ENCODE measurements at places on chromosomes 3 and 15.

GRCh38 chr3:138066383-138066782 lies 49.0 kb downstream of the DZIP1L start:
- DNase-seq: no peak

- no peak for DNase-seq
Observed at GRCh38 chr15:80259942-80260510, 8.0 kb upstream of the CTXND1 start.

- no peak for DNase-seq
Observed at GRCh38 chr3:175150812-175151401, 291.8 kb downstream of the NAALADL2 start.

- no peak for DNase-seq
Observed at GRCh38 chr3:195096053-195096452, 174.9 kb downstream of the XXYLT1 start.

DNA sequence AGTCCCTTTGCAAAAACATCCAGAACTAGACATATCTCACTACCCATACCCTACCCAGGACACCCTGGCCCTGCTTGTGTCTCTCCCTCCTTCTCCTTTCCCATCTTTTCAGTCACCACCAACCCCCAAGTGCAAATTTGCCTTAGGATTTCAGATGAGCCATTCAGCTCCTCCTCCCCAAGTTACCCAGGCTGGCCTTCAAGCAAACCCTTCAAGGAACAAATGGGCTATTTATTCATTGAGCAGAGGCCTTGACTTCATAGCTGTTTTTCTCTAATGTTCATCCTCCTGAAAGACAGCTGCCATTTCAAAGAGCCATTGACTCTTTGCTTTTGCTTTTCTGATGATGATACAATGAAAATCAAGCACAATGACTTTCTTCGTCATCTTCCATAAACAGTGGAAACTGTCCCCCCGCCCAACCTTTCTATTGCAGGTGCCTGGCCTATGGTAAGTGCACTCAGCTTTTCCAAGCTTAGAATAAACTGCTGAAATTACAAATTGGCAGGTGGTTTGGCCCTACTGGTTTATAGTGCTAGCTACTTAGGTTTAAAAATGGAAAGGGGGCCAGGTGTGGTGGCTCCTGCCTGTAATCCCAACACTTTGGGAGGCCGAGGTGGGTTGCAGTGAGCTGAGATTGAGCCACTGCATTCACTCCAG lies 26.1 kb upstream of the KLHL6 start:
- no peak for DNase-seq

DNA sequence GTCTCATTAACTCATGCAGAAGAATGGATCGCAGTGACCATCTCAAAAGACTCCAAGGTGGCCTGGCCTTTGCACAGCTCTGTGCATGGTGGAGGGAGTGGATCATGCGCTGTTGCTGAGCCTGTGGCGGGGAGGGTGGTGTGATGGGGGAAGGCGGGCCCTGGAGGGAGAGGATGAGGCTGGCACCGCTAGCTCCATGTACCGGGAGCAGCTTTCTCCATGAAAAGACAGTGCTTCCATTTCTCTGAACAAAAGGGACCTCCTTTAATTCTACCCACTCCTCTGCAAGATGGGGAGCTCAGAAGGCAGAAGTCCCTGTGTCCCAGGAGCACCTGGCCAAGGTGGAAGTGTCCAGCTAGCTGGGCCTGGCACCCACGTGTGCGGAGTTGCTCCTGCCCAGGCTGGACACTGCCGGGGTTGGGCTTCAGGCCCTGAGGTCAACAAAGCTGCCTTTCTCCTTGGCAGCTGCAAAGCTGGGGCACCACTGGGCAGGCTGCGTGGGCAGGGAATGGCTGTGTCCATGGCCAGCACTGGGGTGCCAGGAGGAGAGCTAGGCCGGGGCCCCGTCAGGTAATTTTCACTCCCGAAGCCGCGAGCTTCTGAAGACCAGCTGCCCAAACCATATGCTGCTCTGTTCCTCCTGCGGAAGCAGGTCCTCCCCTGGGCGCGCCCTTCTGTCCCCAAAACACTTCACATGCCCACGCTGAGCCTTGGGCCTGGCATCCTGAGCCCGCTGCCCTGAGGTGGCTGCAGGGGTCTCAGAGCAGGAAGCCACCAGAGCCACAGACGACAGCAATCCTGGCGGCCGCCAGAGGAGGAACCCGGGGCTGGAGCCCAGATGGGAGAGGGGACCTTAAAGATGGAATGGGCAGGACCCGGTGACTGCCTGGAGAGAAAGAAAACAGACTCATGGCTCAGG lies 6.4 kb downstream of the MAP6D1 start:
- no peak for DNase-seq

DNA sequence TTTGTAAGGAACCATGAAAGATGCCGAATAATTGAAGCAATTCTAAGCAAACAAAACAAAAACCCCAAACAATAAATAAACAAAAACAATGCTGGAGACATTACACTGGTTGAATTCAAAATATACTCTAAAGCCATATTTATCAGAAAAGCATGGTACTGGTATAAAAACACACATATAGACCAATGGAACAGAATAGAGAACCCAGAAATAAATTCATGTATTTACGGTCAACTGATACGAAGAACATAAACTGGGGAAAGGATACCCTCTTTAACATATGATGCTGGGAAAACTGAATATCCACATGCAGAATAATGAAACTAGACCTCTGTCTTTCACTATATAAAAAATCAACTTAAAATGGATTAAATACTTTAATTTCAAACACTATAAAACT lies 214.3 kb upstream of the PDZRN3 start:
- no peak for DNase-seq

DNA sequence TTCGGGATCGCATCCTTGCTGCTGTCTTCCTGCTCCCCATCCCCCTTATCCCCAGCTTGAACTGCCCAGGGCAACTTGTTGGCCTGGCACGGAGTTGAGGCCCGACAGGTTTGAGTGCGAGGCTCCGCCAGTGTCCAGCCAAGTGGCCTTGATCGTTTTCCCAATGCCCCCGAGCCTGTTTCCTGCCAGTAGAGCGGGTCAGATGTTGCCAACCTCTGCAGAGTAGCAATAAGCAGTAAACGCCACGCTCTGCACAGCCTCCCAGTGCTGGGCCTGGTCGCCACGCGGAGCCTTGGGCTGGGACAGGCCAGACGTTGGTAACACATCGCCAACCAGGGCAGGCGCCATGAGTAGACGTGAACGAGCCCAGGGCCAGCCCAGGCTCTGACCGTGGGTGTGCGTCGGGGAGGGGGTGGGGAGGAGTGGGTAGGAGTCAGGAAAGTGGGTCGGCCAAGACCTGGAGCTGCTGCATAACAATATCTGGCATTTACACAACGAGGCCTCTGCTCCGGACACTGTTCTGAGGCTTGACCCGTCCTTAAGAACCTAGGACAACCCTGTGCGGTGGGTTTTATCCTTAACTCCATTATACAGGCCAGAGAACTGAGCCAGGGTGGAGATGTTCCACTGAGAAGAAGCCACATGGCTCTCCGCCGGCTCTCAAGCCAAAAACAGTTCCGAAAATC lies 444 bp upstream of the ABHD14A start:
- no peak for DNase-seq

DNA sequence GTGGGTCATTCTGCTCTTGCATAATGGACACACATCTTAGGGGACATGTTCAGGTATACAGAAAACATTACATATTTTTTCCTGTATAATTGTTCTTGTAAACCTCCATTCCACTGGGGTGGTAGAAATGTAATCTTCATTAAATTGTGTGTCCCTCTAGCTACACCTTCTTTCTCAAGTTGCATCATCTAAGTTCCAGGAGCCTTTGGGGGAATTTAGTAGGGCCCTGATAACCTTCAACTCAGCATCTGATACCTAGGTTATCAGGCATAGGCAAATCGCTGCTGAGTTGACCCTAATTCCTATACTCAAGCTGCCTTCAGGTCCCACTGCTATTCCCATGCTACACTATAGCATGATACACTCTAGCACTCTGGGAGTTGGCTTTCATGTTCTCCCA lies 19.1 kb upstream of the CLASP2 start:
- DNase-seq: no peak

DNA sequence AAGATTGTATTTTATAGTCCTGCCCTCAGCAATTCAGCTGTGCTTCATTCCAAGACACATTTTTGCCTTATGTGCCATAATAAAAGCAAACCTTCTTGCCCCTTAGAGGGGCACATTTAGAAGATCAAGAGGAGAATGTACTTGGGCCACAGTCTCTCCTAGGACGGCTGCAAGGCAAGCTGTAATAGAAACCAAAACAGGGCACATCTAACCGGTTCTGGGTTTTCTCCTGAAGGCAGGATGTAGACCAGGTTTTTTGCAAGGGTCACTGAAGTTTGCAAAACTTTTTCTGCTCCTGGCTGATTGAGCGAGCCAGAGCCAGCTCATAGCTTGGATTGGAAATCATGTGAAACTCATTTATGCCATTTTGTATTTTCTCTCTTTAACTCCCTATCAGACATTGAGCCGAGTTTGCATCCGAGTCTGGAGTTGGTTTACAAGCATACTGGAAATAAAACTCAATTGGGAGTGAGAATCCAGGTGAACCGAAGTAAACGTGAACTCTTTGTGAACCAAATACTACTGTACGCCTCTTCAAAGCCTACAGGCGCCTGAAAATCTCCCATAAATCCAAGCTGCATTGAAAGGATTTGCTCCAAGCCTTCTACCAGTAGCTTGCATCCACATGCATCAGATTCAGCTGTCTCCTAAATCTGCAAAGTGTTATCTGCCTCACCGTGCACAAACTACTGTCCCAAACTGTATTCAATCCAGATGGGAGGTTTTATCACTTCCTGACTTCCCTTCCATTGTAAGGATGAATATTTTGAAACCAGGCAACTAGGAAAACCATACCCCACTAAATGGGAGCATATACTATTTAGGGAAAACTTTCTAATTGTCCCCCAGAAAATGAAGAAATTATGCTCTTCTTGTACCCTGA lies 60.9 kb upstream of the TSC22D2 start:
- no peak for DNase-seq

DNA sequence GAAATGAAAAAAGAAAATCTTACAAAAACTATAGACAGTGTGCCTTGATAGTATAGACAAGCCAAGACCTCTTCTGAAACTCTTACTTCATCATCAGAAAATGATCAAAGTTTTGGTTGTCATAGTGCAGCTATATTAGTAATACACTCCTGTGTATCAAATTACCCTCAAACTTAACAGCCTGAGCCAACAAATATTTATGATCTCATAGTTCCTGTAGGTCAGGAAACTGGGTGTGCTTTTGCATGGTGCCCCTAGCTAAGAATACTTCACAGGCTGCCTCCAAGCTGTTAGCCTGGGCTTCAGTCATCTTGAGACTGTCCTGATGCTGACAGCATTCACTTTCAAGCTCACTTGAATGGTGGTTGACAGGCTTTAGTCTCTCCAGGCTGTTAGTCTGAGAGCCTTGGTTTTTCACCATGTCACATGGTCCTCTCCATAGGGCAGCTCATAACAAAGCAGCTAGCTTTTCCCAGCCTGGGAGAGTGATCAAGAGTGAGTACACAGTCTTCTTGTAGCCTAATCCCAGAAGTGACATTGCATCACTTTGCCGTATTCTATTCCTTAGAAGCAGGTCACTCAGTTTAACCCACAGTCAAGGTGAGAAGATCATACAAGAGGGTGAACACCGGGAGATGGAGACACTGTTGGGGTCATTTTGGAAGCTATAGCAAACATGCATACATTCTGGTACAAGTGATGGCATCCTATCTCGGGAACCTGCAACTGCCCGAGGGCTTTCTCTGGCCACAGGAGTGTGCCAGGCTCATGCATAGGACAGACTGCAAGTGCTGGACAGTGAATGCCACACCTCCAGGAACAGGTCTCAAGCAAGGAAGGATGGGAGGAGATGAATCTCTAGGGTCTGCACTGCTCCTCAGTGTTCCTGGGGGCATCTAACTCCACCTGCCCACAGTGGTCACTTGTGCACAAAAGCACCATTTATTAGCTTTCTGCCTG lies 173.4 kb upstream of the CADPS start:
- no peak for DNase-seq

GRCh38 chr3:108103886-108104797 lies 13.3 kb upstream of the CD47 start:
- DNase-seq: no peak

- peak; percentile 12 for DNase-seq
Observed at GRCh38 chr3:55488398-55489055, 1.4 kb upstream of the WNT5A start.

GRCh38 chr3:46700772-46701171 lies 420 bp upstream of the TMIE start:
- no peak for DNase-seq

GRCh38 chr3:116443191-116443661 lies 2.1 kb downstream of the LSAMP start:
- no peak for DNase-seq

DNA sequence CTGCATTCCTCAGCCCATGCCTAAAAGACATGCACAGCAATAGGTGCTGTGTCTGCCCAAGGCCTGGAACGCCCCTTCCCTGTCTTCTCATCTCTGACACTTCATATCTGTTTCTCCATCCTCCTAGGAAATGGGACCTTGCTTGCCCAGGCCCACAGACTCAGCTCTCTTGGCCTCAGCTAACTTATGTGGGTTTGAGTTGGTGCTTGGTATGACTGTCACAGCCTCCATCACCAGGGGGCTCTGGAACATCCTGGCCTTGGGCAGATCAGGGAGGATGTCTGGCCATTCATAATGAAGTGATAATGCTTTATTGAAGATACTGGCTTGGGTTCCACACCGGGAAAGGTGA lies 156.7 kb upstream of the SMAD3 start:
- DNase-seq: no peak

DNA sequence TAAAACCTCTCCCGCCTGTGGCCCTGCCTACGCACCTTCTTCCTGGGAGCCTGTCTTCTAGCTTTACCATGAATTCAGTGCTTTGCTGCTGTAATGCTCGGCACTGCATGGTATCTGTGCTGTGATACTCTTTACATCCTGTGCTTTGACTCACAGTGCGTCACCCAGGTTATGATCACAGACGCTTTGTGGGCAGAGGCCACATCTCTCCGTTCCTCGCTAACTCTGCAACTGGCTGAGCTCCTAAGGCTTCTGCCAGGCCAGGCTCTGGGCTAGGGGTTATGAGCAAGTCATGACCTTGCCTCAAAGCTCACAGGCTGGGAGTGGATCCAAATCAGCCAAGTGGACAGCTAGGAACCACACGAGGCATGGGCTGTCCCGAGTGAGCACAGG lies 23.2 kb downstream of the SPTBN5 start:
- DNase-seq: peak; percentile 37

- DNase-seq: no peak
Observed at GRCh38 chr15:91909574-91909973, 56.1 kb downstream of the SLCO3A1 start.

DNA sequence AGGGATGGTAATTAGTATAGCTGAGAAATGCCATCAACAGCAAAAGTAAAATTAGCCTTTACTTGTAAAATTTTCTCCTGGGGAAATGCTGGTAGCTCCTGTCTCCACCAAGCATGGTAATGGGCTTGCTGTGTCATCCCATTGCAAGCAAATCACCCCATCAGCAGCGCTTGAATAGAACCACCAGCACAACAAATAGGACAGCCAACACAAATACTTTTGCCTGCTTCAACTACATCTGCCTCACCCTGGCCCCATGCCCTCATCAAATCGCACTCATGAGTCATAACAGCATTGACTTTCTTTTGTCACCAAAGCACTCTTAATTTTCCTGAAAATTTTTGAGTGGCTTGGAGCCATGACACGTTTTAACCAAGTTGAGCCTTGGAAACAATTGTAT lies 52.6 kb downstream of the ERC2 start:
- DNase-seq: no peak
